Mesenteric fat pad (tissue), 1 donor: ENCODE measurements at places on chromosomes 1 and 21.

DNA sequence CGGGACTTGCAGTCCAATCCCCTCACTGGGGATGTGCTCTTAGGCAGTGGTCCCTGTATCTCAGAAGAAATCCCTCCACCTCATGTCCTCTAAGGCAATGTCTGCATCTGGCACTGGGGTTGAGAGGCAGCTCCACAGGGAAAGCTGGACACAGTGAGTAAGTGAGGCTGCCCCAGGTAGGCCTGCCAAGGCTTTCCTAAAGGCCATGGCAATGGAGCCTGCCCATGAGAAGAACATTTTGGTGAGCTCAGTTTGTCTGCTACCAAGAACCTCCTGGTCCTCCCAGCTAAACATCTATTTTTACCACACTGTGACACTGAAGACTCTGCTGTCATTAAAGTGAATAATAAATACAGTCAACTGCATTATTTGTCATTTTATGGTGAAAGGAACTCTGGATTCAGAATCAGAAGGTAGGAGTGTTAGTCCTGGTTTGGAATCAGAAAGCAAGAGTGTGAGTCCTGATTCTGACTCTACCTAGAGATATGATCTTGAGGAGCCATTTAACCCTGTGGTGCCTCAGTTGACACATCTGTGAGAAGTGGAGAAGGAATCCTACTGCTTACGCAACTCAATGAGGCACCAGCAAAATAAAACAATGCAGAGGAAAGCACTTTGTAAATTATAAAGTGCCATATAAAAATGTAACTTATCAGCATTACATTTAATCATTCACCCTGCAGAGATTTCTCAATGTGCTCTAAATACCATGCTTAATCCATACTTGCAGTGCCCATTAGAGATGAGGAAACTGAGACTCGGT is 41.0 kb downstream of the TBX15 start:
- DNase-seq: no peak

- DNase-seq: no peak
Measured at GRCh38 chr1:209810783-209811182, 4.8 kb upstream of the IRF6 start.

DNA sequence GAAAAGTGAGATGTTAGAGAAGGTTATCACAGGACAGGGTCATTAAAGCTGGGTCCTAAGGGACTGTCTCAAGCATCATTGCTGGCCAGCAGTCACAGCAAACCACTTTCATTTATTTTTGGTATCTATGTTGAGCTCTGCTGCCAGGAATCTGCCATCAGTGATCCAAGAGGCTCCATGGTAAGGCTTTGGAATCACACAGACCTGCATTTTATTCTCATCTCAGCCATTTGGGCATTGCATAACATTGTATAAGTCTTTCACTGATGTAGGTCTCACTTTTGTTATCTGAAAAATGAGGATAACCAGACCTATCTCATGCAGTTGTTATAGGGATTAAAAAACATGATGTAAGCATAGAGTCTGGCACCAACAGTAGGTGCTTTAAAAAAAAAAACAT is 77.5 kb downstream of the OMA1 start:
- no peak for DNase-seq

DNA sequence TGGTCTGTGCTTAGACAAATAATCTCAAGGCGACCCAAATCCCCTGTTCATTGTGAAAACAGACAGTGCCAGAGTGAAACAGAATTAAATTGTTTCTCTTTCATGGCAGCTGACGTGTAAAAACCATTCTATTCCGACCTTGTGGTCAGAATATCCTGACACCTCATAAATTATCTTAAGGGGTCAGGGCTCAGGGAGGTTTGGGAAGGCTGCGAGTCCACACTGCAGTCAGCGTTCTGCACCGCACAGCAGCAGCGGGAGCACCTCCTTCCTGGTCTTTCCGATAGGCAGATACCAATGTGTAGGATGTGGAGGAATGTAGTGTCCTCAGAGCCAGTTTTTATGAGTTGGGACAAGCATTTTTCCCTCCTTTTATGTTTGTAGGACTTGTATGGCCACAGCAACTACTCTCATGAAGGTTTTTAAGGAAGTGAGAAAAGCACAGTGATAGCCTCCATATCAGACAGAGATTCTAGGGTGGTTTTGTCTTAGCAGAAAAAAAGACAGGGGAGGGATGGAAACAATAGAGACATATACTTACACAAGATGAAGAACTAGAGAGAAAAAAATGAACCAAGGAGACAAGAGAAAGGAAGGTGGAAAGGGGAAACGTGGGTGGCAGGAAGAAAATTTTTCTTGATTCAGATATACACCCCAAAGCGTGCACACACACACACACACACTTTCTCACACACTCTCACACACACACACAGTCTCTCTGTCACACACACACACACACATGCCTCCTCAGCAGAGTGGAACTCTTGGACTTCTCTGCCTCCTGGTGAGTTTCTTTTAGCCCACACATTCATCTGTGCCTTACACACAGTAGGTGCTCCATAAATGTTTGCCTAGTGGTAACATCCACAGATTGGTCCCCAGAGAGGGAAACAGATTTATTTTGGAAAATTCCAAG is 68.6 kb downstream of the NTMT2 start:
- no peak for DNase-seq

- no peak for DNase-seq
Measured at GRCh38 chr21:38206646-38207045, 50.1 kb upstream of the KCNJ15 start.

DNA sequence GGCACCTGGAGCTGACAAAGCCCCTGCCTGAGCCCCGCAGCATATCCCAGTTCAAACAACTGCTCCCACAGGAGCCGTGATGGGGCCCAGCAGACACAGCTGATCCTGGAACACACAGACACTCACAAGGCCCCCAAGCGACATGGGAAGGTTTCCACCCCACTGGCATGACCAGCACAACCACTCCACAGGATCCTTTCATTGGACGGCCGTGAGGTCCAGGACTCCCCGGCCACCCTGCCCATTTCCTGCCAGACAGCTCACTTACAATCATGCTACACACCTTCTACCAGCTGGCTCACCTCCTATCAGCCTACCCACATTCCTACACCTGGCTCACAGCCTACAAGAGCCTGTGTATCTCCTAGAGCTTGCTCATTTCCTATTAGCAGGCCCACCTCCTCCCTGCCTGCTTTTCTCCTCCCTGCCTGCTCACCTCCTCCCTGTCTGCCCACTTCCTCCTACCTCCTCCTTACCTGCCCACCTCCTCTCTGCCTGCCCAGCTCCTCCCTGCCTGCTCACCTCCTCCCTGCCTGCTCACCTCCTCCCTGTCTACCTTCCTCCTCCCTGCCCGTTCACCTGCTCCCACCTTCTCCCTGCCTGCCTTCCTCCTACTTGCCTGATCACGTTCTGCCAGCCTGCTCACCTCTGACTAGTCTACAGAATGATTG is 73.9 kb downstream of the MATN1 start:
- no peak for DNase-seq

GRCh38 chr1:53325326-53326087 is 2.4 kb downstream of the LRP8 start:
- DNase-seq: no peak

GRCh38 chr21:31557421-31558188 is 101.9 kb upstream of the SOD1 start:
- no peak for DNase-seq

- DNase-seq: no peak
Measured at GRCh38 chr1:208652296-208653160, 408.3 kb upstream of the PLXNA2 start.

GRCh38 chr21:23496729-23497128 is 2110.6 kb downstream of the MRPL39 start:
- no peak for DNase-seq

DNA sequence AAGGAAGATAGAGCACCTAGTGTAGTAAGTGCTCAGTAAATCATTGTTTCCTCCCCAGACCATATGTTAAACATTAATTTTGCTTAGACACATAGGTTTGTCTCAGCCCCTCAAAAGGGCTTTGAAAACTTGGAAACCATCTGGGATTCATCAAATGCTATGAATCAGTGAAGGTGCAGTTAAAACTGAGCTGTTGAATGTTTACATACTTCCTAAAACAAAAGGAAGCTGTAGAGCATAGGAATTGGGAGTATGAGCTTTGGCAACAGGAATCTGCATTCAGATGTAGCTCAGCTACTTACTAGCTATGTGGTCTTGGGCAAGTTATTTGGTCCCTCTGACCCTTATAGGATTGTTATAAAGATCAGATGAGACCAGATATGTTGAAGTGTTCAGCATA is 18.7 kb upstream of the PODN start:
- no peak for DNase-seq

- no peak for DNase-seq
Measured at GRCh38 chr1:164905869-164906268, 346.9 kb downstream of the PBX1 start.

GRCh38 chr1:6614019-6614928 is 743 bp downstream of the PHF13 start:
- DNase-seq: no peak

GRCh38 chr1:185334182-185334581 is 17.1 kb upstream of the IVNS1ABP start:
- no peak for DNase-seq

- DNase-seq: no peak
Measured at GRCh38 chr1:238681021-238681420, 705.3 kb upstream of the CHRM3 start.
